ENCODE measurements at places on chromosomes 4 and X.

GRCh38 chr4:8414377-8414776, 26.1 kb downstream of the ACOX3 start:
- DNase-seq: no peak

GRCh38 chr4:102338405-102338804, 6.9 kb downstream of the SLC39A8 start:
- no peak for DNase-seq

- no peak for DNase-seq
Measured at GRCh38 chr4:112279025-112279881, 6.5 kb downstream of the TIFA start.

GRCh38 chr4:86432559-86433134, 72.8 kb upstream of the MAPK10 start:
- peak; percentile 76 for DNase-seq

GRCh38 chrX:84873176-84873575, 130.5 kb upstream of the APOOL start:
- no peak for DNase-seq

- peak; percentile 25 for DNase-seq
Measured at GRCh38 chr4:70687392-70687791, 940 bp upstream of the UTP3 start.

- DNase-seq: no peak
Measured at GRCh38 chrX:138877746-138878145, 166.2 kb upstream of the FGF13 start.

DNA sequence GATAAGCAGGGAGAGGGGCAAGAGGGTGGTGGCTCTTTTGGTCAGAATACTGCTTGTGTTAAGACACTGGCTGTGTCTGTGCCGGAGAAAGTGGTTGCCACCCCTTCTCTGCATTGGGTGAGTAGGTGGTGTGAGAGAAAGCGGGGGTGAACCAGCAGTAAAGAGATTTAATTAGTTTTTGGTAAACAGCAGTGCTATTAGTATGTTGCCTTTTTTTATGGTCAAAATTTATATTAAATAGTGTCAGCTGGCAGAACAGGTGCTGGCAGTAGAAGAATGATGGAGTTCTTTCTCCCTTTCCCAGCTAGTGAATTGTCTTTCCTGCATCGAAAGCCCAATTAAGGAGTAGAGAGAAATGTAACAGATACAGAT, 181.6 kb downstream of the LARP7 start:
- DNase-seq: no peak
